ENCODE measurements at places on chromosomes 4 and X. TPM values are rescaled to one million over a fixed set of nuclear protein-coding genes. Genes with fewer than 3 reads are reported as not detected.

DNA sequence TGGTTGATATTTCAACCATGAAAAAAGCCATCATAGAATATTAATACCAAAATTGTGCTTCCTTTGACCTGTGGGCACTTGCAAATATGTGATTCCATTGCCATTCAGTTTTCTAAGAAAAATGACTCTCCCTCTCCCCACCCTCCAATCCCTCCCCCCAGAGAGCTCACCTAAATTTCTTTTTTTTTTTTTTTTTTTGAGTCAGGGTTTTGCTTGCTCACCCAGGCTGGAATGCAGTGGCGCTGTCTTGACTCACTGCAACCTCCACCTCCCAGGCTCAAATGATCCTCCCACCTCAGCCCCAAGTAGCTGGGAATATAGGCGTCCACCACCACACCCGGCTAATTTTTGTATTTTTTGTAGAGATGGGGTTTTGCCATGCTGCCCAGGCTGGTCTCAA is 47.0 kb downstream of the SNX25 start:
- H3K4me1 ChIP-seq = peaks cover 7% of the 10 kb centered on the region
- no peaks in the 10 kb centered on the region for H3K27me3 ChIP-seq
- H3K27ac ChIP-seq = no peak overlapping the region

DNA sequence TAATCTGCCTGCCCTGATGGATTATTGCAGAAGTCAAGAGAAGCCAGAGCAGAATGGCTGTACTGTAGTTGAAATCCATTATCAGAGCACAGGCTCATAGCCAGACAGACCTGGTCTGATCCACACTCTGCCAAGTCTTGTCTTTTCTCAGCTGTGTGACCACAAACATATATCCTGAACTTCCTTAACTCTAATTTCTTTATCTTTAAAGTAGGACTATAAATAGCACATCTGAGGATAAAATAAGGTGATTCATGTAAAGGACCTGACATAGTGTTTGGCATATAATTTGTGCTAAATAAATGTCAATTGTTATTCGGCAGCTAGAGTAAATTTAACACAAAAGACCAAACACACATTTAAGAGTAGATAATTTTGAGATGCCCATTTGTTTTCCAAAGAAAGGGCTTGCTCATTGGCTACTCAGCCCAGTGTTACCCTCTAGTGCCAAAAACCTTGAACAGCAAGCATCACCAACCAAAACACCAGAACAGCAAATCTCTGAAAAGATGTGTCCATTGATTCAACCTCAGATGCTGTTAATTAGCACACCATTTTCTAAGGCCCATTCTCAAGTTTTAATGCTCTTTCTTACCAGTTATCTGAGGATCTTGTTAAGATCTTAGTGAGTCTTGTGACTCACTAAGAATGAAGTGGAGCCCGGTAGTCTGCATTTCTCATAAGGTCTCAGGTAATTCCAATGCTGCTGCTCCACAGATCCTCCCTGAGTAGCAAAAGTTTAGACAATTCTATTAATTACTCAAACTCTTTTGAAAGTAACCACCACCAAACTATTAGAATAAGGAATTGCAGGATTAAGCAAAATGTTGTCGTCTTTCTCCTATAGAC is 108.8 kb downstream of the HHIP start:
- H3K4me3 ChIP-seq = no peak overlapping the region
- no peak for DNase-seq
- no peaks in the 10 kb centered on the region for H3K36me3 ChIP-seq
- no peaks in the 10 kb centered on the region for H3K27me3 ChIP-seq

MAOA gene
- 134 TPM for total RNA-seq

OTC gene
- total RNA-seq = not detected

SYTL4 gene
- total RNA-seq = 3.3 TPM

All from suprapubic skin (tissue), 4 donors.